ENCODE measurements at places on chromosomes 2 and 18.

GRCh38 chr2:152386266-152386665, 51.3 kb downstream of the FMNL2 start:
- DNase-seq = no peak

GRCh38 chr2:178886006-178886405, 78.8 kb upstream of the TTN start:
- DNase-seq = no peak

GRCh38 chr2:19607400-19607799, 249.0 kb upstream of the OSR1 start:
- no peak for DNase-seq

DNA sequence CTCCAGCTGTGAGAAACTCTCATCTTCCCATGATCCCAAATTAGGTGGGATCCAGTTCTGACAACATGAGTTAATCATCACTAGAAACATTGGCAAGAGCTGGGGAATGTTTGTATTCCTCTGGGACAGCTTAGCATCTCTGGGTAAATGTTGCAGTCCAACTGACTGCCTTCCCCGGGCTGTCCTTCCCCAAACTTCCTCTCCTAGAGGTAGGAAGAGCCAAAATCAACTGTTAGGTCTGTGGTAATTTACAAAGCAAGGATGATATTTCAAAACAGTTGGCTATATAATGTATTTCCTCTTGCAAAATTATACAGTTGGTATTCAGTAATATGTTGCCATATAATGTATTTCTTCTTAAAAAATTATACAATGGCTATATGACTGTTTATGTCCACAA, 148.5 kb downstream of the MGAT5 start:
- no peak for DNase-seq

DNA sequence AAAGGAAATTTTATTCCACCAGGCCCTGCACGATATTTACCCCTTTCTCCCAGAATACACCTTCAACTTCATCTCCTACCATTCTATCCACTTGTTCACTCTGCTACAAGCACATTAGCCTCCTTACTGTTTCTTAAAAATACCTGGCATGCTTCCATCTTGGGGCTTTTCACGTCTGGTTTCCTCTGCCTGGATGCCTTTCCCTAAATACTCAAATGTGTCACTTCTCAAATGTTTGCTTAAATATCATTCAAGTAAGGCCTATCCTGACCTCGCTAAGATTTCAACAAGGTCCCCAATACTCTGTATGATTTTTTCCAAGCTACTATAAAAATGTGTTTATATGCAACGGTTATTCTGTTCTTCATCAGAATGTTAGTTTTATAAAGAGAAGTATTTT, 433.0 kb upstream of the CHAC2 start:
- no peak for DNase-seq

- DNase-seq = no peak
These were observed 13.6 kb upstream of the IRS1 start for GRCh38 chr2:226813148-226813701.

- DNase-seq = no peak
These were observed 149.1 kb upstream of the CELF4 start for GRCh38 chr18:37714691-37715090.

GRCh38 chr2:113930448-113930847, 40.6 kb downstream of the ACTR3 start:
- no peak for DNase-seq

- DNase-seq = no peak
These were observed 235.6 kb downstream of the NUP35 start for GRCh38 chr2:183359867-183360266.

- DNase-seq = no peak
These were observed 187.8 kb upstream of the MEX3C start for GRCh38 chr18:51385270-51385669.

- peak; percentile 24 for DNase-seq
These were observed 48.4 kb downstream of the ZEB2 start for GRCh38 chr2:144471305-144472045.

GRCh38 chr2:82993609-82994008, 1465.5 kb downstream of the SUCLG1 start:
- no peak for DNase-seq

DNA sequence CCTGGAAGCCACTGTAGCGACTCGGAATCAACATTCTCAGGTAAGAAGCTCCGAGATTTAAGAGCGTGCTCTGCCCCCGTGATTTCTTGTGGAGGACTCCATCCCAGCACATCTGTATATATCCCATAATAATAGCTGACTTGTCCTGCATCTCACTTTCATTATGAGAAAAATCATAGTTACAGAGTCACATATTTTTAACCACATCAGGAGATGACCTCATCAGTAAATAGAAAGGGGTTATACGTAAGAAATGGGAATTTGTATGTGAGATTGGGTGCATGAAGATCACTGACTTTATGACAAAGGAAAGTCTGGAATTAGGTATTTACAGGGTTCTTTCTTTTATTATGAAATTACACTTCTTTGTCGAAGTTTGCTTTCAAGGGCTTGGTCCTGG, 16.4 kb upstream of the TMEM18 start:
- no peak for DNase-seq

- DNase-seq = no peak
These were observed 81.8 kb upstream of the KCNJ3 start for GRCh38 chr2:154616659-154617058.

DNA sequence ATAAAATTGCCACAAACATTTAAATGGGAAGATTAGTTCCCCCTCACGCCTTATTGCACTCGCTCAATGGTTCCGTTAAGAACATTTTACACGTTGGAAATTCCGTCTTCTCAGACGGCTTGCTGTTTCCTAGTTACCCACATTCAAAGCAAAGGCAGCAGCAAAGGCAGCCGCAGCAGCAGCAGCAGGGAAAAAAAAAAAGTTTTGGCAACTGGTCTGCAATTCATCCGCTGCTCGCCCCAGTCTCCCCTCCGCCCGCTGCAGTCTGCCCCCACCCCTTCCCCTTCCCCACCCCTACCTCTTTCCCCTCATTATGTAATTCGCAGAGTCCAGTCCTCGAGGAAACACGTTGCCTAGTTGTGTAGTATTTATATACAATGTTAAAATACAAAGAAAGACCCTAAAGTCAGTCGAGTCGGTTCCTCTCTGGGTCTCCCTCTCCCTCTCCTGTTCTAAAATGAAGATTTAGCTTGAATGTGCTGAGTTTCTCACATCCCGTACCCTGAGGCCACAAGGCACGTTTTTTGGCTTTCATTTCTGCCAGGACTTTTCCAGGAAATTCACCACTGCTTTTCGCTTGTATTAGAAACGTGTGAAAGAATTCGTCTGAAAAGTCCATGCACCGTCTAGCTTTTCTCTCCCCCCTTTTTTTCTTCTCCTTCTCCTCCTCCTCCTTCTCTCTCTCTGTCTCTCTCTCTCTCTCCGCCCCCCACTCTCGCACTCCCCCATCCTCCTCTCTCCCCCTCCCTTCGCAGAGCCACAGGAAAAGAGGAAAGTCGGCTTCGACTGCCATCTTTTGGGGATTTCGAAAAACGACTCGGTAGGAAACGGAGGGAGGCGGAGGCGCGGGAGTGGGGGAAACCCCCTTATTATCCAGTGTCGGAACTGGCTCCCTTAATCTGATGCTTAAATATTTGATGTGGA, 140.0 kb downstream of the MEIS1 start:
- DNase-seq = peak; percentile 39

DNA sequence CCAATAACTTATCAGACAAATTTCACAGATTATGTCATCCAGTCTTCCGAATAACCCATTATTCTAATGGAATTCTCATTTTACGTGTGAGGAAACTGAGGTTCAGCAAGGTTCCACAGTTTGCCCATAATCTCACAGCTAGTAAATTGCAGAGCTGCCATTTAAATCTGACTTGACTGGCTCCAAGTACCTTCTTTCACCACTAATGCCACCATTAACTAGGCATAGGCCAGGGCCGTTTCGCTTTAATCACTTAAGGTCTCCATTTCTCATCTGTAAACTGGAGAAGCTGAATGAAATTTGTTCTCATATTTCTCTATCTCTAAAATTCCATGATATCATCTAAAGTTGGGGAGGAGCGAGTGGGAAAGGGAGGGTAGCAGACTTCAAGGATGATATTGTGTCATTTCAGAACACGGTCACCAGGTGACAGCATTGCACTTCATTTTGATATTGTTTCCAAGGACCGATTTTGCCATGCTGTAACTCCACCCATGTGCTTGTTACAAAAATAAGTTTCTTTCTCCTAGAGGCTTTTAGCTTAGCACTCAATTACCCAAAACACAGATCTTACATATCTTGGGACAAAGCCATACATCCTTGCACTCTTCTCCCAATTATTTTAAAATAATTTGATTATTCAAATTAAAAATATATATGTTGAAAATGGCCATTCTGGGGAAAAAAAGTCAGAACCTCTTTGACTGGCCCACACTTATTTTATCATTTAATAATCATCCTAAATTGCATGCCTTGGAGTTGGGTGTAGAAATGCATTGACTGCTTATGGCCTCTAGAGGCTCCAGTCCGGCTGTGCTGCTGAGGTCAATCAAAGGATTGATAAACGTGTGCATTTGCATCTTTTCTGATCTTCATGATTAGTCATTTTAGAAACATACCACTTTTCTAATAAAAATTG, 123.8 kb downstream of the AKAIN1 start:
- DNase-seq = peak; percentile 36

DNA sequence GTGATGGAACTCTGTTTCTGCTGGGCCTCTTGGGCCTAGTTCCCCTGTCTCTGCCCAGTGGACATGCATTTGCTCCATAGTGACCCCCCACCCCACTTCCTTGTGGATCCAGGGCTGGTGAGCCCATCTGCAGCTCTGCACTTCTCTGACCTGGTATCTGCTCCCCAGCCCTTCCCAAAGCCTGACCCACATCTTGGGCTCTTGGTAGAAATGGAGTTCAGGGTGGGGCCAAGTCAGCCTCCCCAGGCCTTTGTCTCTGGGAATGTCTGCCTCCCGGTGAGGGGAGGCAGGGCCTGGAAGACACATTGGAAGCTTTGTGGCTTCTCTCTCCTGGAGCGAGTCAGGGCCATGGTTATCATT, 6.3 kb upstream of the TRAF3IP1 start:
- no peak for DNase-seq

DNA sequence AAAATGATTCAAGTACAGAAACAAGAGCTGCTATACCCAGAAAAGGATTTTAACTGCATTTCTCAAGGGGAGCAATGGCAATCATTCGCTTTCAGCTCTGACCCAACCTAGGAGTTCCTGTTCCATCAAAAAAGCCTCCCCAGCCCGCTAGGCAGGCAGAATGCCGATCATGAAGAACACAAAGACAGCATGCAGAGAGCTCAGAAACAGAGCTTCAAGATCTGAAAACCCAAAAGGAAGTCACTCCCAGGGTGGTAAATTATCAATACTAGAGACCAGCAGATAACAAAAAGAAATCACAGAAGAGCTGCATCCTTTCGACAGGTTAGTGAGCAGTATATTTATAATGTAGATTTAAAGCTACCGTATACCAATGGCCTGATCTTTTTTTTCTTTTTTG, 84.8 kb upstream of the CRIM1 start:
- DNase-seq = no peak

GRCh38 chr2:26460613-26461031, 17.3 kb downstream of the OTOF start:
- no peak for DNase-seq
